ENCODE measurements at places on chromosomes 16 and 17.

- H3K4me3 ChIP-seq = no peak overlapping the region
- no peaks in the 10 kb centered on the region for H3K36me3 ChIP-seq
- H3K27me3 ChIP-seq = no peaks in the 10 kb centered on the region
- peak; percentile 9 for DNase-seq
- no peaks in the 10 kb centered on the region for H3K4me1 ChIP-seq
- H3K27ac ChIP-seq = no peak overlapping the region
These were observed 611.4 kb upstream of the CDH5 start for GRCh38 chr16:65754820-65755691.

GRCh38 chr17:79819534-79820276, 19.5 kb downstream of the CBX4 start:
- peaks cover 50% of the 10 kb centered on the region for H3K27me3 ChIP-seq
- peaks cover 7% of the 10 kb centered on the region for H3K4me1 ChIP-seq
- H3K4me3 ChIP-seq = no peak overlapping the region
- H3K27ac ChIP-seq = no peak overlapping the region

GRCh38 chr16:50621452-50621792, 59.7 kb downstream of the SNX20 start:
- H3K27me3 ChIP-seq = no peaks in the 10 kb centered on the region
- DNase-seq = no peak
- H3K4me3 ChIP-seq = no peak overlapping the region
- H3K4me1 ChIP-seq = no peaks in the 10 kb centered on the region
- H3K36me3 ChIP-seq = peaks cover 3% of the 10 kb centered on the region

DNA sequence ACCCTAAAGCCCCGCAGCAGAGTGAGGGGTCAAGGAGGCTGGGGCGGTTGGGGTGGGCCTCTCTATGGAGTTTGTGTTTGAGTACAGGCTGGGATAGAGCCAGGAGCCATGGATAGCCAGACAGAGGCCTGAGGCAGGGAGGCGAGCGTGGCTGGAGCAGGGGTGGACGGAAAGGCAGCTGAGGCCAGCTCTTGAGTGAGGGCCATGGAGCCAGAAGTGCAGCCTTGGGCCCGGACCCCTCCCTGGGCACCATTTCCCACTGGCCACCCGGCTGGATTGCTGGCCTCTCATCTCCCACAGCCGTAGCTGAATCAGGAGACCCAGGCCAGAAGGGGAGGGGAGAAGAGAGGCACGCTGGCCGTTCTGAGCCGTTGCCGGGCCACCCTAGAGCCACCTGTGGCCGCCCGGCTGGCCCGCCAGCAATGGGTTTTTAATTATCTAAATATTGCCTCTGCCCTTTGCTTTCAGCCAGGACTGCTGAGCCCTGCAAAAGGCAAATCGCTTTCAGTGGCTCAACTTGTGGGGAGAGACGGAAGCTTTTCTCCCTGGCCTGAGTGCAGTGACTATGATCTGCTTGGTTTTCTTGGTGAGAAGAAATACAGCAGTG, 75.2 kb upstream of the GSE1 start:
- no peak overlapping the region for H3K4me3 ChIP-seq
- peaks cover 14% of the 10 kb centered on the region for H3K36me3 ChIP-seq
- H3K27me3 ChIP-seq = no peaks in the 10 kb centered on the region
- H3K27ac ChIP-seq = no peak overlapping the region
- DNase-seq = no peak
- peaks cover 47% of the 10 kb centered on the region for H3K4me1 ChIP-seq

DNA sequence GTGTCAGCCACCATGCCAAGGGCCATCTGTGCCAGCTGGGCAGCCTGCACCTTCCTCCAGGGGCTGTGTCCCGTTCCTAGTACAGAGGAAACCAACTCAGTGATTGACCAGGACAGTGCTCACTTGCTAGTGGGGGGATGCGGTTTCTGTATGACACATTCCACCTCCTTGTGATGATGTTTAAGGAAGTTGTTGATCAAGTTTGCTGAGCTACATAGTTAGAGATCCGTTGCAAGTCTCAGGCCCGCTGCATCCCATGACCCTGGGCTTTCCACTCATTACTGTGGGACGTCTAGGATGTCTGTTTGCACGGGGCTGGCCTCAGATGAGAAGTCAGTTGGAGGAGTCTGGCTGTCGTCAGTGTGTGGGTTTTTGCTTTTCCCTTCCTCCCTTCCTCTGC, 33.6 kb downstream of the RNF213 start:
- H3K27ac ChIP-seq = no peak overlapping the region
- no peaks in the 10 kb centered on the region for H3K4me1 ChIP-seq

DNA sequence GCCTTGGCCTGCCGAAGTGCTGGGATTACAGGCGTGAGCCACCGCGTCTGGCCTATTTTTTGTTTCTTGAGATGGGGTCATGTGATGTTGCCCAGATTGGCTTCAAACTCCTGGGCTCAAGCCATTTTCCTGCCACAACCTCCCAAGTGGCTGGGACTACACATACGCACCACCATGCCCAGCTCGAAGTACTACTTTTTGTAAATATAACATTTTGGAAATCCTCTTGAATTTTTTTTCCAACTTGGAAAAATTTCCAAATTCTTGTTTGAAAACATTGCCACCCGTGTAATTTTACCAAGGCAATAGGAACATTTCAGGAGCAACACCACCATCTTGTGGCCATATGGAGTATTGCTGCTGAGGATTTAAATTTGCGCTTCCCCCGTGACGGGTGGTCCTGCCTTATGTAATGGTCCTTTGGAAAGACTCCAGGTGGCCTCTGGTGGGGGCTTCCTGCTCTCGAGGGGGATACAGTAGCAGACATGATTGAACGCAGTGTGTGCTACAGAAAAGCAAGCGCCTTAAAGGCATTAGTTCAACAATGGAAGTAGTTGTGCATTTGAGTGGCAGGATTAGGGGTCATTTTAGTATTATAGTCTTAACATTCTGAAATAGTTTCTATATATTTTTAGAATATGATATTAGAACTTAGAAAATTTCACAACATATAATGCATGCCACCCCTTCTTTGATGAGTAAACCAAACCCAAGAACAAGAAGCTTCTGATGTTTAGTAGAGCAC, 8.0 kb downstream of the FLYWCH1 start:
- H3K36me3 ChIP-seq = peaks cover 6% of the 10 kb centered on the region

GRCh38 chr16:54944002-54944401, 13.3 kb downstream of the IRX5 start:
- H3K27me3 ChIP-seq = peaks cover 80% of the 10 kb centered on the region
- H3K36me3 ChIP-seq = no peaks in the 10 kb centered on the region
- no peaks in the 10 kb centered on the region for H3K4me1 ChIP-seq
- no peak overlapping the region for H3K4me3 ChIP-seq

DNA sequence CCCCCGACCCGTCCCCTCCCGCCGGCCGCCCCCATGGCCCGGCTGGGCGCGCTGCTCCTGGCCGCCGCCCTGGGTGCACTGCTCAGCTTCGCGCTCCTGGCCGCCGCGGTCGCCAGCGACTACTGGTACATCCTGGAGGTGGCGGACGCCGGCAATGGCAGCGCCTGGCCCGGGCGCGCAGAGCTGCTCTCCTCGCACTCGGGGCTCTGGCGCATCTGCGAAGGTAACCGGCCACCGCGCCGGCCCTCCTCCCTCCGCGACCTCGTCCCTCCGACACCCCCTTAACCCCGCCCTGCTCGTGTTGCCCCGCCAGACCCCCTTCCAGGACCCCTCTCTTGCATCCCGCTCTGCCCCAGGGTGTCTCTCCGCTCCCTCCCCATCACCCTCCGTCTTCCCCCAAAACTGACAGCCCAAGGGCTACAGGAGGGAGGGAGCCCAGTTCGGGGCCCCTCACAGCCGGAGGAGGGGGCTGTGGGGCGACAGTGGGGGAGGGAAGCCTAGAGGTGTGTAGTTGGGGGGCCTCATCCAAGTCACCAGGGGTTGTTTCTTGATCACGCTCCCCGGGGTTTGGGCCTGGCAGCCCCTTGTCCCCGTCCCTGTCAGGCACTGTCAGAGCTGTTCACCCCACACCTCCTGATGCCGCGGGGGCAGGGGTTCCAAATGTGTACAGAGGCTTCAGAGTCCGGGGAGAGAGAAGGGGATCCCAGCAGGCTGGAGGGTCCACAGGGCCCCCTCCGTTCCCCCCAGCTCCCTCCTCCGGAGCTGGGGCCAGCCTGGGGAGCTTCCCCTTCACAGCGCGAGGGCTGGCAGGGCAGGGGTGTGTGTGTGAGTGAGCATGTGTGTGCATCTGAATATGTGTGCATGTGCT, 794 bp downstream of the TMEM235 start:
- H3K36me3 ChIP-seq = no peaks in the 10 kb centered on the region
- no peak overlapping the region for H3K27ac ChIP-seq
- peaks cover 5% of the 10 kb centered on the region for H3K4me1 ChIP-seq
- DNase-seq = no peak
- H3K27me3 ChIP-seq = peaks cover 39% of the 10 kb centered on the region

GRCh38 chr16:4142268-4142667, 26.0 kb upstream of the ADCY9 start:
- H3K4me1 ChIP-seq = no peaks in the 10 kb centered on the region
- DNase-seq = no peak
- H3K27ac ChIP-seq = no peak overlapping the region
- H3K27me3 ChIP-seq = no peaks in the 10 kb centered on the region
- no peak overlapping the region for H3K4me3 ChIP-seq

DNA sequence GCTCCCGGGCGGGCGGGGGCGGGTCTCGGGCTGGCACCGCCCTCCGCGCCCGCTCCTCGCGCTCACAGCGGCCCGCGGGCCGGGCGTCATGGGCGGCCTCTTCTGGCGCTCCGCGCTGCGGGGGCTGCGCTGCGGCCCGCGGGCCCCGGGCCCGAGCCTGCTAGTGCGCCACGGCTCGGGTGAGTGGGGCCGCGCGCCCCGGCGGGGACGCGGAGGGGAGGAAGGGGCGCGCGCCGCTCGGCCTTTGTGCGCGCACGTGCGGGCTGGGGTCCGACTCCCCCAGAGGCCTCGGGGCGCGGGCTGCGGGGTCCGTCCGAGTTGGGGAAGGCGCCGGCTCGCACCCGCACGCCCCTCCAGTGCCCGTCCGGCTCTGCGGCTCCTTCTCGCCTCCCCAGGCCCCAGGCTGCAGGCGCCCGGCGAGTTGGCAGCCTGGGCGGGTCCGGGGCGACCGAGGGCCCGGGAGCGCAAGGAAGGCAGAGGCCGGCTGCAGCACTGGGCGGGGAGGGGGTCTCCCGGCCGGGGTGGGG, at the start of gene NME4:
TSS of gene NME4 (plus strand) at position 65 of the 527 bp plus-strand sequence. CDS start at position 89, 24 bp downstream.
- no peaks in the 10 kb centered on the region for H3K27me3 ChIP-seq
- peak within 1 kb of the TSS; percentile 37 for H3K27ac ChIP-seq
- peaks cover 13% of the 10 kb centered on the region for H3K36me3 ChIP-seq
- peak within 1 kb of the TSS; percentile 48 for H3K4me3 ChIP-seq

DNA sequence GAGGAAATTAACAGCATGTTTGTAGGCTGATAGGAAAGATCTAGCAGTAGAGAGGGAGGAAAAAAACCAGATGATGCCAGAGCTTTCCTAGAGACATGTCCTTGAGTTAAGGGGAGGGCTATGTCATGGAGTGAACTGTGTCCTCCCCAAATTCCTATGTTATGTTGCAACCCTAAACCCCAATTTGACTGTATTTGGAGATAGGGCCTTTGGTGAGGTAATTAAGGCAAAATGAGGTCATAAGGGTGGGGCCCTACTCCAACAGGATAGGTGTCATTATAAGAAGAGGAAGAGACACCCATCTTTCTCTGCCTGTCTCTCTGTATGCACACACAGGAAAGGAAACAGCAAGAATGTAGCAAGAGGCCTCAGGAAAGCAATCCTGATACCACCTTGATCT, 195.3 kb upstream of the AXIN2 start:
- no peaks in the 10 kb centered on the region for H3K36me3 ChIP-seq
- no peaks in the 10 kb centered on the region for H3K4me1 ChIP-seq
- no peak for DNase-seq
- H3K27me3 ChIP-seq = no peaks in the 10 kb centered on the region

DNA sequence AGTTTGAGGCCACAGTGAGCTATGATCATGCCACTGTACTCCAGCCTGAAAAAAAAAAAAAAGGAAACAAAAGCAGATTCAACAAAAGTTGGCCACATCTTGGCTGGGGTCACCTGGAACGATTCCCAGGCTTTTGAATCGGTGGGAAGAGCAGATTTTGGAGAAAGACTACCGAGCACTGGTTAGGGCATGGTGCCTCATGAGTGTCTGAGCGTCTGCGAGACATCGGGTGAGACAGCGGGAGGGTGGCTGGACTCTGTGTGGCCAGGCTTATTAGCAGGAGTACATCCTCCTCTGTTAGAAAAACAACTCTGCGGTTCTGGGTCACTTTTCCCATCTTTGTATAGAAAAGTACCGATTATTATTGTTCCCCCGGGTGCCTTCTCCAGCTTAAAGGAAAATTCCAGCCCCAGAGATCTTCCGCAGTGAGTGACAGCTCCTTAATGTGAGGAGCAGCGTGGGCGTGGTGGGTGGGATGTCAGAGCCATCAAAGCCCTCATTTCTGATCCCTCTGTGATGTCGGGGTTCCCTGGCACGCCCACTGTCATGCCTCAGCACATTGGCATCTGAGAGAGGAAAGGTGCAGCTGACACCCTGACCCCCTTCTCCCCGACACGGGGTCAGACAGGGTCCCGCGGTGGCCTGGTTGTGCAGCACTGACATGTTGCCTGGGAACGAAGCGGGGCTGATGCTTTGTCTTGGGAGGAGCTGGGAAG, 6.9 kb downstream of the RGS9 start:
- no peaks in the 10 kb centered on the region for H3K4me1 ChIP-seq
- peaks cover 37% of the 10 kb centered on the region for H3K27me3 ChIP-seq
- no peak overlapping the region for H3K4me3 ChIP-seq
- no peak for DNase-seq
- H3K27ac ChIP-seq = no peak overlapping the region

DNA sequence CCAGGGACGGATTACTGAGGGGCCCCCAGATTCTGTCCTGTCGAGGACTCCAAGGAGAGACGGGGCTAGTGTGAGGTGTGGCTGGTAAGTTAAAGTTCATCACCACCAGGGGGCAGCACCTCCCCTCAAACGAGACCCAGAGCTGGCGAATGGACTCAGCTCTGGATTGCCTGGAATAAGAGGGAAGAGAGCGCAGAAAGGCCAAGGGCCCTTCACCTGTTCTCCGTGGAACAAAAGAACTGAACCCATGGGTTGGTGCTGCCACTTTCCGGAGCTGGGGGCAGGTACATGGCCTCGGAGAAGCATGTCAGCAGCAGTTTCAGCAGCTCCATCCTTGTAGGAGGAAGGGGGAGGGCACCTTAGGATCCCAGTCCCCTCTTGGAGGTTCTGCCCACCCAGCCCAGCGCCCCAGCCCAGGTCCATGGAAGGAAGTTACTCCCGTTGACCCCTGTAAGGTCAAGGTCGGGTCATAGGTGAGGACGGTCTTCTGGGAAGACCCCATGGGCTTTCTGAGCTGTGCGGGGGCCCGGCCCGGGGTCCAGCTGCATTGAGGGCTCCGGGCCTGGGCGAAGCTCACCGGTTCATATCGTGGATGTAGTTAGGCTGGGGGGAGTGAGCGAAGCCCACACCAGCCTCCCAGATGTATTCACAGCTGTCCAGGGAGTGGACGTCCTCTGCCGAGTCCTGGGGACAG, 10.8 kb downstream of the HID1 start:
- H3K4me1 ChIP-seq = peaks cover 8% of the 10 kb centered on the region
- H3K4me3 ChIP-seq = no peak overlapping the region
- peak; percentile 80 for DNase-seq

- H3K36me3 ChIP-seq = peaks cover 41% of the 10 kb centered on the region
- no peaks in the 10 kb centered on the region for H3K4me1 ChIP-seq
- DNase-seq = no peak
- H3K27me3 ChIP-seq = no peaks in the 10 kb centered on the region
These were observed 26.4 kb downstream of the GOSR1 start for GRCh38 chr17:30503558-30503957.

GRCh38 chr17:59512844-59513385, 52.5 kb upstream of the DHX40 start:
- H3K27me3 ChIP-seq = no peaks in the 10 kb centered on the region
- H3K4me3 ChIP-seq = no peak overlapping the region
- H3K36me3 ChIP-seq = no peaks in the 10 kb centered on the region
- no peak overlapping the region for H3K27ac ChIP-seq
- DNase-seq = no peak

- peaks cover 5% of the 10 kb centered on the region for H3K27me3 ChIP-seq
- no peak overlapping the region for H3K4me3 ChIP-seq
- no peak for DNase-seq
These were observed 56.7 kb downstream of the GRB7 start for GRCh38 chr17:39794249-39794970.

GRCh38 chr17:82917699-82918345, 78.0 kb upstream of the ZNF750 start:
- DNase-seq = no peak
